CD4-positive, alpha-beta T cell treated with Interferon alpha-2 for 1 hour (primary cell): ENCODE measurements at places on chromosomes 3 and 15.

- no peak for DNase-seq
These were observed 63.2 kb downstream of the SSUH2 start for GRCh38 chr3:8581373-8581772.

DNA sequence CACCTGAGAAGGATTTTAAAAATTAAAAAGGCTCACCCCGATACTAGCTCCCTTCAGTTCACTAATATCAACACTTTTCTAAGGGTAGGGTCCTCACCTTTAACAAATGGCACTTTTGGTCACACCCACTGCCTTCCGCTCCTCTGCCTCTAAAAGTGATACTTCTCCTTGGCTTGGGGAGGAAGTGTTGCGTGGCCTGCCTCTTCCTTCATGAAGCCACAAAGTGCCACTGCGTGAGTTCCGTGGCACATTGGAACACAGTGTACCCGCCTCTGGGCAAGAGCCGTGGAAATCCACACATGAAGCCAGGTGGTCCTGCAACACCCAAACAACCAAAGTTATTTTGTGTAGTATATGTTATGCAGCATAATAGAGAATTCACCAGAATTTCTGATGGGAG, 3.9 kb downstream of the B4GALT4 start:
- DNase-seq = peak; percentile 44

GRCh38 chr3:151864423-151865101, 8.9 kb upstream of the SUCNR1 start:
- DNase-seq = no peak

DNA sequence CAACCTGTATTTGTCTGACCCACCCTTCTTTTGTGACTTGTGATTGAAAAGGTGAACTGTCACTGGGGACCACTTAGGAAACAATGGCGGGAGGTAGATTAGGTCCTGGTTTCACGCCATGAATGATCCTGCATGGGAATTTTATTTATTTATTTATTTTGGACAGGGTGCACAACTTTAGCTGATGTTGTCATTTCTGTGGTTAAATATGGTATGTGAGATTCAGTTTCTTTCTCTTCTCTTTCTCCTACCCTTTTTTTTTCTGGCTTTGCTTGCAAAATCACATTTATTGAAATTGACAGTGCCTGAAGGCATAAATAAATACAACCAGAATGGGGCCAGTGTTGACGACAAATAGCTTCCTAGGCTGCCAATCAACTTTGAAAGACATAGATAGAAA, 18.0 kb upstream of the HTR3E start:
- DNase-seq = no peak

DNA sequence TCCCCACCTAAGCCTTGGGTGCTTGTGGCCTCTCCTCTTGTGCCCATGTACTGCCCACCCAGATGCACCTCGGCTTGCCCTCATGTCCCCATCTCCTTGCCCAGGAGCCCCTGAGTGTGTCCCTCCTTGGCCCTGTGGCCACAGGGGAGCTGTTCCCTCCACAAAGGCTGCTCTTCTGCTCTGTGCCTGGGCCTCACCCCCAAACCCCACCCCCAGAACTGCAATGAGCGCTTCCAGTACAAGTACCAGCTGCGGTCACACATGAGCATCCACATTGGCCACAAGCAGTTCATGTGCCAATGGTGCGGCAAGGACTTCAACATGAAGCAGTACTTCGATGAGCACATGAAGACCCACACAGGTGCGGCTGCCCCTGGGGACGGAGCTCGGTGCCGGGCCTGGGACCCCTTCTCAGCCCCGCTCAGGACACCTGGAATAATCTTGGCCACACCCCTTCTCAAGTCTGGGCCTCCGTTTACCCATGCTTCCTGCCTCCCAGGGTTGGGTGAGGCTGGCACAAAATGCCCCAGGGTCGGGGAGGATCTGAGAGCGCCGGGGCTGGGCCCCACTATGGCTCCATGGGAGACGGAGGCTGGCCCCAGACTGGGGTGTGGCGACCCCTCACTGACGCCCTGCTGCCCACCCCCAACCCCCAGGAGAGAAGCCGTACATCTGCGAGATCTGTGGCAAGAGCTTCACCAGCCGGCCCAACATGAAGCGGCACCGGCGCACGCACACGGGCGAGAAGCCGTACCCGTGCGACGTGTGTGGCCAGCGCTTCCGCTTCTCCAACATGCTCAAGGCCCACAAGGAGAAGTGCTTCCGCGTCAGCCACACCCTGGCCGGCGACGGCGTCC, 10.3 kb downstream of the ZBTB47 start:
- DNase-seq = peak; percentile 34

GRCh38 chr3:159472611-159473010, 516.0 kb upstream of the IL12A start:
- no peak for DNase-seq

- DNase-seq = no peak
These were observed 376.5 kb upstream of the KCNMB2 start for GRCh38 chr3:178159691-178160220.

DNA sequence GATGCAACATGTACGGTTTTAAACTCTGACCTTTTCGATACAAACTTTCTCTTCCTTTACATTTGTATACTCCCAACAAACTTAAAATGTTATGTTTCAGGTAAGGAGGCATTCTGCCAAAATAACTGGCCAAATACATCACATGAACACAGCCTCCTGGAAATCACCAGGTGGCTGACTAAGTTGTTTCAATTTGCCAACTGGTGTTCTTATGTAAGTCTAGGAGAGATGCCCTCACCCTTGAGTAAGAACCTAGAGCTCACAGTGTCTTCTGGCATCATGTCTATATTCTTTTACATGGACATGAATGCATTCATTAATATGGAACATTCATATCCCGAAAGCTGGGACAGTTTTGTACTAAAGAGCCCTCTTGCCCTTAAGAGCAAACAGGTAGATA, 341.1 kb upstream of the NR2F2 start:
- DNase-seq = no peak

- DNase-seq = no peak
These were observed 85.4 kb downstream of the FGF12 start for GRCh38 chr3:192641919-192642318.

DNA sequence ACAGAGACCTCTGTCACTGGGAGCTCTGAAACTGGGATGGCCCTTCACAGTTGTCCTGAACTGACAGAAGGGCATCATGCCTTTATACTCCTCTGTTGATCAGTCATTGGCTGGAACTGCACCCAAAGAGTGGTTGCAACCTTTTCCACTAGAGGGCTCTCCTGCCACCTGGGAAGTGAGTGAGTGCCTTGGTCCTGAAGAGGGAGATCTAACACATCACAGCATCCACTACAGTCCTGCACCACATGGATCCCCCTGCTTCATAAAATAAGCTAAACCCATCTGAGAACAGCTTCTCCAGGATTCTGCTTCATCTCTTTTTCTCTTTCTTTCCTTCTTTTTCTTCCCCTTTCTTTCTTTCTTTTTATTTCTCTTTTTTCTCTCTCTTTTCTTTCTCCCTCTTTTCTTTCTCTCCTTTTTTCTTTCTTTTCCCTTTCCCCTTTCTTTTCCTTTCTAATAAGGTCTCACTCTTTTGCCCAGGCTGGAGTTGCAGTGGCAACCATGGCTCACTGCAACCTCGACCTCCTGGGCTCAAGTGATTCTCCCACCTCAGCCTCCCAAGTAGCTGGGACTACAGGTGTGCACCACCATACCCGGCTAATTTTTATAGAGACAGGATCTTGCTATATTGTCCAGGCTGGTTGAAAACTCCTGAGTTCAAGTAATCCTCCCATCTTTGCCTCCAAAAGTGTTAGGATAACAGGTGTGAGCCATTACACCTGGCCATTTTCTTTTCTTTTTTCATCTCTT, 42.8 kb upstream of the RAF1 start:
- DNase-seq = peak; percentile 72

DNA sequence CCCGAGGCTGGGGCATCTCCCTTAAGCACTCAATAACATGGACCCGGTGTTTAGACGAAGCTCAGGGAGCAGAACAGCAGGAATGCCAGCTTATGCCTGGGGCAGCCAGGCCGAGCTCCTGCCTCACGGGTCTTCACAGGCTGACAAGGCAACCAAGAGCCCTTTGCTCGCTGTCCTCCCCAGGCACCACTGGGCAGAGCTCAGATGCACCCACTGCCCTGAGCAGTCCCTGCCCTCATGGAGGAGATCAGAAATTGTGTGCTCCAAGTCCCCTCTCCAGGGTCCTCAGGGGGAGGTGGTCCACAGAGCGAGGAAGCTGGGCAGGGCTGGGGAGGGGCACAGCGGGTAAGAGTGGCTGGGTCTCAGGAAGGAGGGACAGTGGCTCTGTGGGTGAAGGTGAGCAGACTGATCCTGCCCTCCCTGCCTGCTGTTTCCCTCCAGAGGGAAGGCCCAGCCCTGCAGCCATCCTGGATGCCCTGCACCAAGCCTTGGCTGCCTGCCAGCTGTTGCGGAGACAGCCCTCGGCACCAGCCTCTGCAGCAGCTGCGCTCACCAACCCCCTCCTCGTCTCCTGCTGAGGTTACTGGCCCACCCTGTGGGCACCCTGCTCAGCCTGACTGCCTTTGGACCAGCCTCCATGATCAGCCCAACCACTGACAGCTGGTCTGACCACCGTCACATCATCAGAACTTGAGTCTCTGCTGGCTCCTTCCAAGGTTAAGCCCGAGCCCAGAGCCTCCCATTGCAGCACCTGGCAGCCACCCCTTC, 21.1 kb upstream of the GP9 start:
- DNase-seq = no peak

GRCh38 chr3:192514081-192514753, 213.1 kb downstream of the FGF12 start:
- no peak for DNase-seq

DNA sequence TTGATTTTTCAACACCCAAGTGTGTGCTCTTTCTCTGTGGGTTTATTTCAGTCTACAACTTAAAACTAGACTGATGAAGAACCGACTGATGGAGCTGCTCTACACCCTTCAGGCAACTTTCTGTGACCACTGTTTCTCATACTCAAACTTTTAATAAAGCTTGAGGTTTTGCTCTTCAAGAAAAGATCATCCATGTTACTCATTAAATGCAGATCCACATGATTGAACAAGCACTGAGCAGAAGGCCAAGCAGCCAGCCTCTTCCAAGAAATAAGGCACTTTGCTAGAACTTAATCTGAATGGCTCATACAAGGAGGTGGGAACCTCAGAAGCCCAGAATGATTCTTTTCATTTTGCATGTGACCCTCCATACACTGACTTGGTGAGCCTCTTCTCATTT, 8.7 kb downstream of the SLC27A2 start:
- no peak for DNase-seq

GRCh38 chr3:115659253-115660220, 36.2 kb downstream of the GAP43 start:
- no peak for DNase-seq

GRCh38 chr3:65995030-65995429, 43.7 kb downstream of the MAGI1 start:
- no peak for DNase-seq

GRCh38 chr3:108589998-108590323, 439 bp downstream of the DZIP3 start:
- DNase-seq = no peak

DNA sequence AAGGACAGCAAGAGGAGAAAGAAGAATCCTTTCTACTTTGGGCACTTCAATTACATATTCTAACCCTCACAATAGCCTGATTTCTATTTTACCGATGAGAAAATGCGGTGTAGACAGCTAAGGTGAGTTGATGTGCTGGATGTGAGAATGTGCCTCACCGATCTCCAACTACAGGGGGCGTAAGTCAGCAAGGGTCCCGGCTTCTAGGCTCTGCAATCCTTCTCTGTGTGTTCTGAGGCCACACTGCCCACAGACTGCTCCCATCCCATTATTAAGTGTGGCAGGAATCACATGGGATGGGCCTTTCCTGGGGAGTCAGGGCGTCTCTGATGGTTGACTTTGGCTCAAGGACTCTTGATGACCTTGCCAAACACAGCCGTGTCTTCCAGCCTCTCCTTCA, 23.6 kb upstream of the RPL35A start:
- DNase-seq = no peak

- DNase-seq = no peak
These were observed 76.2 kb downstream of the SETD5 start for GRCh38 chr3:9473496-9474065.

DNA sequence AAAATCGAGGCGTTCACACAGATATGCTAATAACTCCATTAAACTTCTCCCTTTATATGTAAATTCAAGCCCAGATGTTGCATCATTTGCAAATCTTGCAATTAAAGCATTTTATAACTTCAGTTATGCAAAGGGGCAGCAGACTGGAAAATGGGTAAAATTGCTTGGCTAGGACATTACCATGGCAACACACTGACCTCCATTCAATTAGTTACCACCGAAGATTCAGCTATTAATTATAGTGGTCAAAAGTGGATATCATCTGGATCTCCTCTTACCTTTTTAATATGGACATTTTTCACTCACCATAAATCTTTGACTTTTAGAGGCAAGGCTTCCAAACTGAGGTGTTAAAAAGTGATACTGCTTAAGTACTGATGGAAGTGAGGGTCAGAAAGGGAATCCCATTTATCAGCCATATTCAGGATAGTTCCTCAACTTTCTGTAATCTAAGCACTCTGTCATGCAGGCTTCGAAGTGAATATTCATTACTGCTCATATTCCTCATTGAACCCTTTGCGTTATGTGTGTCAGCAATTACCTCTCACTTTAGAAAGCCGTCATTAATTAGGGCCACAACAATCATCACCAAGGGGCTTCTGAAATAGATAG, 386.2 kb upstream of the ROBO2 start:
- no peak for DNase-seq

DNA sequence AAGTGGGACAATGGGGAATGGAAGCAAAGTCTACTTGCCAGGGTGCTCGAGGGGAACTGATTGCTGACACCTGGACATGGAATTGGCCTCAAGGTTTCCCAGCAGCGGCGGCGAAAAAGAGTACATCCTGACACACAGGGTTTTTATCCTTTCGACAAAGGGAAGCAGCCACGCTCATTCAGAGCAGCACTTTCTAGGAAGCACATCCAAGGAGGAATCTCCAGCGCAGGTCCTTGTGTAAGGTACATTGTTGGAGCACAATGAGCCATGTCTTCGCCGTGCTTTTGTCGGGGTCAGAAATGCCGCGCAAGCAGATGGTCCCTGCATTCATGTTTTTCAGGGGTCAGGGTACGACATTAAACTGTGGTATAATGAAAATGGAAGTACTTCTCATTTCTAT, 16.8 kb downstream of the CACNA1D start:
- DNase-seq = no peak

DNA sequence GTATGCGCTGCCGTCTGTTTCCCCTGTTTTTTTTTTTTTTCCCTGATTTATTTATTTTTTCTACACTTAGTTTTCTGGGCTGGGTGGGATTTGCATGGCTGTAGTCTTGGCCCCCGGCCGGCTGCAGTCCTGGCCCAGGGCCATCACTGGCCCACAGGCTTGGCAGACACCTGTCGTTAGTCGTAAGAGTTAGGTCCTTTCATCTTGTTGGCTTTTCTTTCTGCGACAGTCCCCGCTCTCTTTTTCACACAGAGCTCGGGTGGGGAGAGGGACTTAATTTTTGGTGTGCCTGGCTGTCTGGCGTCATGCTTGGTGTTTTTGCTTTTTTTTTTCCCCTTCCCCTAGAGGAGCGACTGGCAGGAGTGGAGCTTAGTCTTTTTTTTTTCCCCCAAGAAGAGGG, 183.4 kb downstream of the KLF13 start:
- no peak for DNase-seq

GRCh38 chr3:145290010-145290409, 871.0 kb downstream of the PLOD2 start:
- DNase-seq = no peak
